Esophagus squamous epithelium (tissue), 5 donors: ENCODE measurements at places on chromosomes 6 and 20. TPM values are rescaled to one million over a fixed set of nuclear protein-coding genes. Genes with fewer than 3 reads are reported as not detected.

DNA sequence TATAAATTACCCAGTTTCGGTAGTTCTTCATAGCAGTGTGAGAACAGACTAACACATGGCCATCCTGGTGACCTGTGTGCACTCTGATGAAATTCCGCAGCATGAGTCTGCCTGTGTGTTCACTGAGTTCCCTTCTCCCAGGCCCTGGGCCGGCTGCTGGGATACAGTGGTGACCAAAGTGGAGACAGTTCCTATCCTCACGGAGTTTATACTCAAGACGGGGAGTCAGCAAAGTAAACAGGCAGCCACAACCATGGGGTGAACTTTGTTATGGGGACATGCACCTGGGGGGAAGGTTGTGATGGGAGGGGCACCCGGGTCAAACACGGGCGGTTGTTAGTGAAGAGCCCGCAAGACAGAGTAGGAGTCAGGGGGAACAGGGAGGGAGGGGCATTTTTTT lies 202.0 kb downstream of the CDH4 start:
- no peak for DNase-seq

- no peak for DNase-seq
Measured at GRCh38 chr6:13694562-13694961, 17.1 kb downstream of the RANBP9 start.

GRCh38 chr6:28580475-28580874 lies 54.8 kb downstream of the GPX5 start:
- no peak for DNase-seq

- no peak for DNase-seq
Measured at GRCh38 chr20:40682104-40682981, 6.7 kb downstream of the MAFB start.

GRCh38 chr6:139534472-139535115 lies 160.1 kb upstream of the CITED2 start:
- no peak for DNase-seq

DNA sequence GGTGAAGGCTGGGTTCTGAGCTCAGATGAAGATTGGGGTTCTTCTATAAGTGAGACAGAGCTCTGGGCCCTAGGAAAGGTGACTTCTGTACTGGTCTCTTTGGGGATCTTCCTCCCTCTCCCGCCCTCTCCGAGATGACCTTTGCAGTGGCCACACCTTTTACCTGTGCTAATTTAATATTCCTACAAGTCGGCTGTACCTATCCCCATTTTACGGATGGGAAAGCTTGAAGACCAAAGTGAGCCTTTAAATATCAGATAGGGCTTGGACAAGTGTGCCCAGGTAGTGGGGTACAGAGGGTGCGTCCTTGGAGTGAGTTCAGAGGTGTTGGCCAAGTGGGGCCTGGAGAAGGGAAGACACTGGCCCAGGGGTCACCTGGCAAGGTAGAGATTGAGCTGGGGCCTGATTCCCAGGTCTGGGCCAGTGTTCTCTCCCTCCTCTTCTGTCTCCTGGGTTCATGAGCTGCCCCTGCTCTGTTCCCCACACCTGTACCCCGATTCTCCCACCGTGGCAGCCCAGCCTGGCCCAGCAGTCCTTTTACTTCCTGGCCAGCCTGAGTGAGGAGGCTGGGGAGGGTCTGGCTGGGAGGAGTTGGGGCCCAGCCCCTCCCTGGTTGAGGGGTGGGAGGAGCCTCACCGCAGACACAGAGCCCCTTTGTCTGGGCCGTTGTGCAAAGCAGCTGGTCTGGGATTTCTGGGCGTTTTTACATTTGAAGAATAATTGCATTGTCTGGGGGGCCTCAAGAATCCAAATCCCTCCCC lies 152.1 kb upstream of the RNF24 start:
- DNase-seq, result no peak

- no peak for DNase-seq
Measured at GRCh38 chr6:127403636-127404035, 55.6 kb downstream of the KIAA0408 start.

- DNase-seq, result no peak
Measured at GRCh38 chr6:135014353-135014832, 40.2 kb downstream of the HBS1L start.

- no peak for DNase-seq
Measured at GRCh38 chr6:170294298-170294730, 3.4 kb upstream of the DLL1 start.

GRCh38 chr20:47319517-47320252 lies 36.8 kb downstream of the ZMYND8 start:
- DNase-seq, result no peak

- no peak for DNase-seq
Measured at GRCh38 chr6:161091972-161092701, 100.6 kb downstream of the MAP3K4 start.

GRCh38 chr6:11161031-11161956 lies 49.8 kb upstream of the ERVFRD-1 start:
- DNase-seq, result no peak

- DNase-seq, result no peak
Measured at GRCh38 chr6:16420715-16421461, 182.5 kb downstream of the GMPR start.

- DNase-seq, result no peak
Measured at GRCh38 chr6:127299522-127300240, 33.0 kb downstream of the RNF146 start.

GRCh38 chr20:37729909-37730308 lies 36.1 kb downstream of the CTNNBL1 start:
- DNase-seq, result no peak

GRCh38 chr6:31915756-31916155 lies 11.8 kb upstream of the C2 start:
- DNase-seq, result no peak

GRCh38 chr20:44479643-44480042 lies 4.0 kb downstream of the TTPAL start:
- no peak for DNase-seq

The CCN2 gene
- 23.4 TPM for total RNA-seq

The HMGCLL1 gene
- total RNA-seq, result 0.47 TPM

The LRRC73 gene
- 0.83 TPM for total RNA-seq

The SYNCRIP gene
- total RNA-seq, result 100 TPM

The SYCP2L gene
- not detected for total RNA-seq

The GSTA1 gene
- 16.1 TPM for total RNA-seq

The PRSS16 gene
- total RNA-seq, result 5.1 TPM

The GJA1 gene
- 88.3 TPM for total RNA-seq

The OTOR gene
- not detected for total RNA-seq
